ENCODE measurements at places on chromosomes 12 and 14.

- DNase-seq: no peak
Measured at GRCh38 chr12:76670776-76671175, 93.1 kb upstream of the ZDHHC17 start.

DNA sequence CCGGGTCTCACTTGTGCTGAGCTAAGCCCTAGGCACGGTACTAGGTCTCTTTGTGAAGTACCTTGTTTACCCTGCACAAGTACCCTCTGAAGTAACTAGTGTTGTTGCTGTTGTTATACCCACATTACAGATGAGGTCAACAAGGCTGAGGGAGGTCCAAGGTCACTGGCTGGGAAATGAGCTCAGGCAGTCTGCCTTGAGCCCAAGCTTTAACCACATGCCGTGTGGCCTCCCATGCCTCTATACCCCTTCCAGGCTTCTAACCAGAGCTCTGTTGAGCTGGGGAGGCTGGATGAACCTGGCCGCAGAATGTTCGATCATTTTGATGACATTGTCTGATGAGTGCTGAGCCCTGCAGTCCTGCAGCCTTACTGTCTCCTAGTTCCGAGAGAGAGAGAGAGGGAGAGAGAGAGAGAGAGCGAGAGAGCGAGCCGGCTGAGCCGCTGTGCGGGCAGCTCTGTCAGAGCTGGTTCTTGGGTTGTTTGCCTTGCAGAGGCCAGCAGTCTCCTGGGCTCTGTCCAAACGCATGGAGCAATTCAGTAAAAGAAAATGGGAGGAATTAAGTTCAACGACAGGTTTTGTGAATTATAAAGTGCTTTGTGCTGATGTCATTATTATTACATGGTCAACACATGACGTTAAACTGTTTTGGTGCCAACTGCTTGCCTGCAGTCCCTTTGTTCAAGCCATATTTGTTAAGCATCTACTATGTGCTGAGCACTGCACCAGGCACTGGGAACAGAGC is 13.1 kb downstream of the JDP2 start:
- DNase-seq: no peak

GRCh38 chr12:7005311-7005710 is 13.0 kb downstream of the LPCAT3 start:
- no peak for DNase-seq

- no peak for DNase-seq
Measured at GRCh38 chr14:33567731-33568130, 383.1 kb downstream of the EGLN3 start.

DNA sequence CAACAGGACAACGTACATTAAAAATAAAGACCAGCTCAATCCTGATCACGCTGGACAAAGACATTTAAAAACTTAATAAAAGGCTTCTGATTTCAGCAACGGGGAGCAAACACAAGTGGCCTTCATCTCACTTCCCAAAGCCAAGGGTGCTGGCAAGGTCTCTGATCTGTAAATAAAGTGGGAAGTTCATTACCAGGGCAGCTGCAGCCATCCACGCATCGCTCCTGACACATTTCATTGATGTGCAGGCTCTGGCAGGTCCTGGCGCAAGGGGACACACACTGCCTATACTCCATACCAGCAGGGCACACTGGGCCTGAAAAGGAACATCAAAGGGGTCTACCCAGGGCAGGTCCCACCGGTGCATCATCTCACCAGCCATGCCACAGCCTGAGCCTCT is 51.0 kb downstream of the VWF start:
- DNase-seq: no peak

GRCh38 chr12:53677016-53677799 is 1.3 kb upstream of the ATP5MC2 start:
- no peak for DNase-seq

DNA sequence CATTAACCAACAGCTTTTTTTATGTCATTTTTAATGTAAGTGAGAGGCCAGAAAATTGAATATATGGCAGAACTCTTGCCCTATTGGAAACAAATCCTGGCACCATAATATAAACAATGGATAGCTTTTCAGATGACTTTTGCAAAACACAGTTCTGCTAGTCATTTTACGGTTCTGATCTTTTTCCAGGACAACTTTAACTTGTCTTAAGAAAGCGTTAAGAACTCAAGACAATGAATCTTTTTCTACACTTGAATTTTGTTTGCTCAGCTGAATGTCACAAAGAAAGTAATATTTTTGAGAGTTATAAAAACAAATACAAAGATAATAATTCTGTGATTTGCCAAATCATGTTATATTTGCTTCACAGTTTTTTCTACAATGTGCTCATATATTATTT is 13.2 kb downstream of the KERA start:
- no peak for DNase-seq

- DNase-seq: no peak
Measured at GRCh38 chr12:62757048-62757447, 177.9 kb downstream of the PPM1H start.

DNA sequence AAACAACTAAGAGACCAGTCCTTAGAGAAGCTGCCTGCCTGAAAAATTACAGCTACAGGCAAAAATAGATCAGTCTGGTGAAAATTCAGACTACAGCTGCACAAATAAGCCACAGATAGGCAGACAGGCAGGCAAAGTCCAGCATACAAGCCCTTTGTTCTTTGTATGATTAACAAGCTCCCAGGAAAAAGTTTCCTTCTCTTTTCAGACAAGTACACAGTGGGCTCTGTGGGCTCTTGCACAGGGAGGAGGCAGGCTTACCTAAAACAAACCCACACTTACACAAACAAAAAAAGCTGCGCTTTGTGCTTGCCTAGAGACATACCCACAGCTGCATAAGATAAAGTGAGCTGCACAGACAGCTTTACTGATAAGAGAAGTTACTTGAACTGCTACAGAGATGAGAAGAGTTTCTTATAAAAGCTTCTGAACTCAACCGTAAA is 7.7 kb downstream of the OR6C68 start:
- no peak for DNase-seq

DNA sequence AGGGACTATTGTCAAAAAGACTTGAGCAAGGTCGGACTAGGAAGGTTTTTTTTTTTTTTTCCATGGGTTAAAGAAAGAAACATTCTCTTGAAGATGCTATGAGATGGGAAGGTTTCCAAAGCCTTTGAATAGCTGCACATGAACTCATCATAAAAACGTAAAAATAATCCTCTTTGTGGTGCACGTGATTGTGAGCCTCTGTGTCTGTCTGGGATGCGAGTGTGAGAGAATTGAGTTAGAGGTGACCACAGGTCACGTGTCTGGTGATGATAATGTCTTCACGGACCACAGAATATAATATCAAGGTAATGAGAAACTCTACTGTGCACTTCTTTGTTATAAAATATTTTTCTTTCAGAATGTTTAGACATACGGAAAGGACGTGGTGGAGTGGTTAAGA is 24.3 kb upstream of the ADGRD1 start:
- no peak for DNase-seq

DNA sequence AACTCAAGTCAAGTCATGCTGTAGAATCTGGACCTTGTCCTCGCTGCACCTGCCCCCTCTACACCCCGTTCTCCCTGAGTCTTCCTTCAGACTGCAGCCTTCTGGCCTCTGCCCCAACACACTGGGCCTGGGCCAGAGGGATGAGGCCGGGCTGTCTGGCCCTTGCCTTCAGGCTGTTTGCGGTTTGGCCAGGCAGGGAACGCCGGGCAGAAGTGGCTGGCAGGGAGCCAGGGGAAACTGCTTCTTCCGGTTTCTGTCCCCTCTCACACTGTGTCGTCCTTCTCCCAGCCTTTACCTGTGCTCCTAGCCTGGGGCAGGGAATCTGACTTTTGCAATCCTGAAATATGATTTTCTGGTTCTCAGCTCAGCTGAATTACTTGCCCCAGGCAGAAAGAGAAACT is 13.5 kb downstream of the DGLUCY start:
- peak; percentile 84 for DNase-seq

- no peak for DNase-seq
Measured at GRCh38 chr12:77973579-77973978, 142.9 kb downstream of the NAV3 start.

DNA sequence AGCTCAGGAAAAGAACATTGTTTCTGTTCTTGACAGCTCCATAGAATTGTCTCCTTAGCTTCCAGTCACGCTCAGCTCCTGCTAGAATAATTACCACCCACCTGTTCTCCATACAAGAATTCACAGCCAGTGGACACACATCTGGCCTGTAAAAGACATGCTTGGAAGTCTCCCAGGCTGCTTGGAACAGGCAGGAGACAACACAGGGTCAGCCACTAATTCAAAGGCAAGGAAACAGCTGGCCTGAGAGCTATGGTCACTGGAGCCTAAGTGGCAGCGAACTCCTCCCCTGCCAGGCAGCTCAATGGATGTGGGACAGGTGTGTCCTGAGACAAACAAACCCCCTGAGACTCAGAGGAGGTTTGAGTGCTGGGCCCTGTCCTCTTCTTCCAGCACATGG is 22.9 kb upstream of the LTBP2 start:
- peak; percentile 38 for DNase-seq
